ENCODE measurements at places on chromosomes 3 and 15. TPM values are rescaled to one million over a fixed set of nuclear protein-coding genes. Genes with fewer than 3 reads are reported as not detected.

The LINGO1 gene
- total RNA-seq = 12.2 TPM

The PATL2 gene
- total RNA-seq = not detected

The CBLB gene
- 26.9 TPM for total RNA-seq

The ITIH4 gene
- 8.3 TPM for total RNA-seq

GRCh38 chr3:139778682-139779233, 101.0 kb upstream of the NMNAT3 start:
- no peak for DNase-seq

DNA sequence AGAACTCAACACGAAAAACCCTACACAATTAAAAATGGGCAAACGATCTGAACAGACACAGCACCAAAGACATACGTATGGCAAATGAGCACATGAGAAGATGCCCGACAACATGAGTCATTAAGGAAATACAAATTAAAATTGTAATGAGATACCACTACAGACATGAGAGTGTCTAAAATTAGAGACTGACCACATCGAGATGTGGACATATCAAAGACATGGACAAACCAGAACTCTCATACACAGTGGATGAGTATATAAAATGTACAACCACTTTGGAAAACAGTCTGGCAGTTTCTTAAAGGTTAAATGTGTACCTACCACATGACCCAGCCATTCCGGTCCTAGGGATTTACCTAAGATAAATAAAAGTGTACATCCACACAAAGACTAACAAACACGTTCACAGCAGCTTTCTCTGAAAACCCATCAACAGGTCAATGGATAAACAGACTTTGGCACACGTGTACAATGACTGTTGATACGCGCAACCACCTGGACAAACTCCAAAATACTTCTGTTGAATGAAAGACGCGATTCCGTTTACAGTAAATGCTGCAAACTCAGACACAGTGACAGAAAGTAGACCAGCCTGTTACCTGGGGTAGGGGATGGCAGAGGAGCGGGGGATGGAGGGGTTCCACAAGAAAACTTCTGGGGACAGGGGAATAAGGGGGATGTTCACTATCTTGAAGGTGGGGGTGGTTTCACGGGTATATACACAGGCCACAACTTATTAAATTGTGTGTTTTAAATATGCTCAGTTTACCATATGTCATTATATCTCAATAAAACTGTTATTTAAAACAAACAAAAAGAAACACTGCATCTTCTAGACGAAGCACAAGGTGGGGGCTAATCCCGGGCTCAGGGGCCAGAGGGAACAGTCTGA, 2.1 kb downstream of the TNK2 start:
- no peak for DNase-seq

DNA sequence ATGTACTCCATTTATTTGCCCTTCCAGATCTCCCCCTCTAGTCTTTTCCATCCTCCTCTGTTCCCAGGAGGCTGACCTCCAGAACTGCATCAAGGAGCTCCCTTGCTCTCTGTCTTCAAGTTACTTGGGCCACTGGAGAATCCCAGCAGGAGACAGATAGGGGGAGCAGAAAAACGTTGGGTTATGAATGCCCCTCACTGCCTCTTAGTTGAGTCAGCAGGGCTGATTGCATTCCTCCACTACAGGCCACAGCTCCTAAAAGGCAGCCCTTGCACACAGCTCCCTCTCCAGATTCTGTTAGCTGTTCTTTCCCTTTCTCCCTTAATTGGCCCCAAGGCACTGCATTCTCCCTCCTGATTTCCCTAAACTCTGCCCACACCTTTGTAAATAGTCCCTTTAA, 12.4 kb upstream of the CEP152 start:
- DNase-seq = no peak

- DNase-seq = no peak
Observed at GRCh38 chr3:196063971-196064370, 17.9 kb downstream of the TFRC start.

Measured in chondrocyte (in vitro differentiated cells).